ENCODE measurements at places on chromosomes 7 and 10. TPM values are rescaled to one million over a fixed set of nuclear protein-coding genes. Genes with fewer than 3 reads are reported as not detected.
A peak's percentile ranks its signal among the peaks of the same experiment; 100 is the strongest.

MRLN gene
- total RNA-seq = not detected

CHAT gene
- not detected for total RNA-seq

- no peaks in the 10 kb centered on the region for H3K27me3 ChIP-seq
- H3K4me3 ChIP-seq = no peak overlapping the region
- peaks cover 8% of the 10 kb centered on the region for H3K36me3 ChIP-seq
Measured at GRCh38 chr10:33293076-33293475, 41.4 kb downstream of the NRP1 start.

GRCh38 chr7:2953588-2954407, 89.9 kb downstream of the CARD11 start:
- no peak for DNase-seq
- no peak overlapping the region for H3K4me3 ChIP-seq
- peaks cover 6% of the 10 kb centered on the region for H3K4me1 ChIP-seq
- no peak overlapping the region for H3K27ac ChIP-seq

HYAL4 gene
- total RNA-seq = not detected

OR6B1 gene
- not detected for total RNA-seq

GRCh38 chr7:11486271-11486670, 345.7 kb downstream of the THSD7A start:
- H3K36me3 ChIP-seq = no peaks in the 10 kb centered on the region
- no peak overlapping the region for H3K4me3 ChIP-seq
- no peak overlapping the region for H3K27ac ChIP-seq
- H3K4me1 ChIP-seq = no peaks in the 10 kb centered on the region

PON1 gene
- total RNA-seq = 2.1 TPM

GPC2 gene
- total RNA-seq = 1.9 TPM

IDI2 gene
- not detected for total RNA-seq

- H3K27ac ChIP-seq = no peak overlapping the region
- no peak overlapping the region for H3K4me3 ChIP-seq
- no peaks in the 10 kb centered on the region for H3K27me3 ChIP-seq
- H3K4me1 ChIP-seq = no peaks in the 10 kb centered on the region
- no peaks in the 10 kb centered on the region for H3K36me3 ChIP-seq
- DNase-seq = peak; percentile 41
Measured at GRCh38 chr7:1940402-1940786, 270.3 kb downstream of the ELFN1 start.

TRIM50 gene
- total RNA-seq = 0.89 TPM

DNA sequence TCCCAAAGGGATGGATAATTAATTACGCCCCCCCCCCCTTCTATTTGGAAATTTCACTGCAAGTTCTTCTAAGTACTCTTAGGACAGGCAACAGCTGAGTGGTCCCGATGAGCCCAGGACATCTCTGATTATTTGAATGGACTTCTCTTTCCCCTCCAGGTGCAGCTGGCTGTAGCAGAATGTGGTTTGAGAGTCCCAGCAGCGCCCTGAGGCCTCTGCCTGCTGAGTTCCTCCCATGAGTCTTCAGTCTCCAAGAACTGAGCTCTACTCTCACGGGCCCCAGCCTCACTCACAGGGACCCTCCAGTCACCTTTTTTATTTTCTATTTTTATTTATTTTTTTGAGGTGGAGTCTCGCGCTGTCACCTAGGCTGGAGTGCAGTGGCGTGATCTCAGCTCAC, 63.6 kb upstream of the SFMBT2 start:
- H3K36me3 ChIP-seq = no peaks in the 10 kb centered on the region
- H3K27ac ChIP-seq = no peak overlapping the region
- no peak overlapping the region for H3K4me3 ChIP-seq
- peaks cover 25% of the 10 kb centered on the region for H3K4me1 ChIP-seq
- no peaks in the 10 kb centered on the region for H3K27me3 ChIP-seq

DNA sequence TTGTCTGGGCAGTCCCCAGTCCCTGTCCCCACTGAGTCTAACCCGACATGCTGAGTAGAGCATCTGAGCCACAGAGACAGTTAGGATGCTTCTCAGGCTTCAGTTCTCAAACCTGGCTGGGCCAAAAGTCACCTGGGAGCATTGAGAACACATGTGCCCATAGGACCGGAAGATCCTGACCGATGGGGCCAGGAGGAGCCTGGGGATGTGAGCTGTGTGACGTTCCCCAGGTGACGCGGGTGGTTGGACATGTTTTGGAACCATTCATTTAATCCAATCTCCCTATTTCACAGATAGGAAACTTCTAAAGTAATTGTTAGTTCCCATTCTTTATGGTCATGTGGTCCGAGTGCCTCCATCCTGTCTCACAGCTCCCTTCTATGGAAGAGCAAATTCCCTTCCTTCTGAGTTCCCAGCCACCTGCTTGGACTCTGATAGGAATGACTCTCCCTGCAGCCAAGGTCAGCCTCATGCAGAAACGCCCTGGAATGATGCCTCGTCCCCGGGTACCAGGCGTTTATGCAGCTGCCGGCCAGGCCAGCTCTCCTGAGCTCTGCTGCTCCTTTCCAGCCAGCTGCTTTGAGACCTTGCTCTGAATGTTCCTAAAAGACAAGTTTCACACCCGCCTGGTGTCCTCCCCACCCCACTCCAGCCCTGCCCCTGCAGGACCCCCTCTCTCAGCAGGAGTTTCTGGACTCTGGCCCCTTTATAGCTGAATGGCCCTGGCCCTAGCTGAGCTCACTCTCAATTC, 166.5 kb upstream of the RHEB start:
- peak; percentile 67 for DNase-seq
- H3K27me3 ChIP-seq = no peaks in the 10 kb centered on the region
- H3K4me1 ChIP-seq = peaks cover 23% of the 10 kb centered on the region

- no peaks in the 10 kb centered on the region for H3K27me3 ChIP-seq
- no peaks in the 10 kb centered on the region for H3K36me3 ChIP-seq
- no peak overlapping the region for H3K27ac ChIP-seq
- no peak for DNase-seq
- no peaks in the 10 kb centered on the region for H3K4me1 ChIP-seq
- no peak overlapping the region for H3K4me3 ChIP-seq
Measured at GRCh38 chr7:121402701-121403100, 6.6 kb upstream of the FAM3C start.

- H3K27me3 ChIP-seq = no peaks in the 10 kb centered on the region
- H3K27ac ChIP-seq = no peak overlapping the region
- no peaks in the 10 kb centered on the region for H3K36me3 ChIP-seq
- no peaks in the 10 kb centered on the region for H3K4me1 ChIP-seq
Measured at GRCh38 chr10:118173296-118173695, 126.6 kb upstream of the RAB11FIP2 start.

NEUROG3 gene
- not detected for total RNA-seq

CYP3A7 gene
- 0.27 TPM for total RNA-seq

DNA sequence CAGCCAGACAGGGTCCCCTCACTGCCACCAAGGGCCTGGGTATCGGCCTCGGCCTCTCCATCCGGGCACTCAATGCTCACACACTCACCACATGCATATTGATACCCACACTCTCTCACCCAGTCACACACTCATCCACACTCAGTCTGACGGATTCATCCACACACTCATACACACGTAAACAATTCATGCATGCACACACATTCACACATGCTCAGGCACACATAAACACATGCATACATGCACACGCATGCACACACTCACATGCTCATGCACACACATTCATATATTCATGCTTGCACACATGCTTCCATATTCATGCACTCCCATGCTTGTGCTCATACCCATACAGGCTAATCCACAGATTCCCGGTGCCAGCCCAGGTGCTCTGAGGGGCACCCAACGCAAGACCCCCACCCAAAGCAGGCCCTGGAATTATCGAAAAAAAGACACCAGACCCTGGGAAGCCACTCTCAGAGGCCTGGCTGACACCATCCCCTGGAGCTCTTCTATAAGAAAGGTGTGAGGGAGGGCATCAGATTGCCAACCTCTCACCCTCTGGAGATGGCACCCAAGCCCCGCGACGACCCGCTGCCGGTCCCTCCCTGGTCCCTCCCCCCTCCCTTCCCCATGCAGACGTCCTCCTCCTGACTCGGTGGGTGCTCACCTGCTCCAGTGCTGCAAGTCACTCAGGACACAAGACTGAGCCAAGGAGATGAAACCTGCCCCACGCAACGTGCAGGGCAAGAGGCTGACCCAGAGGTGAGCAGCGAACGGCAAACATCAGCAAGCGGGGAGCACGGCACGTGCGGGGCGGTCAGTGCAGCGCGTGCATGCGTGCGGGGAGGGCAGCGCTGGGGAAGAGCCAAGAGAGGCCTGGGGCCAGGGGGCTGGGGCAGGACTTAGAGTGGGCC, 15.2 kb downstream of the STK32C start:
- no peaks in the 10 kb centered on the region for H3K4me1 ChIP-seq
- no peak for DNase-seq
- no peaks in the 10 kb centered on the region for H3K36me3 ChIP-seq
- no peak overlapping the region for H3K27ac ChIP-seq
- H3K27me3 ChIP-seq = no peaks in the 10 kb centered on the region

UCN3 gene
- not detected for total RNA-seq

GRCh38 chr7:157438121-157439025, 101.6 kb downstream of the DNAJB6 start:
- H3K4me1 ChIP-seq = peaks cover 3% of the 10 kb centered on the region
- no peak for DNase-seq
- no peaks in the 10 kb centered on the region for H3K36me3 ChIP-seq
- no peak overlapping the region for H3K27ac ChIP-seq
- H3K4me3 ChIP-seq = no peak overlapping the region
- no peaks in the 10 kb centered on the region for H3K27me3 ChIP-seq

- no peaks in the 10 kb centered on the region for H3K36me3 ChIP-seq
- H3K4me3 ChIP-seq = no peak overlapping the region
- H3K4me1 ChIP-seq = no peaks in the 10 kb centered on the region
- H3K27me3 ChIP-seq = no peaks in the 10 kb centered on the region
- peak; percentile 65 for DNase-seq
- no peak overlapping the region for H3K27ac ChIP-seq
Measured at GRCh38 chr10:131444862-131445461, 133.4 kb upstream of the TCERG1L start.

DNA sequence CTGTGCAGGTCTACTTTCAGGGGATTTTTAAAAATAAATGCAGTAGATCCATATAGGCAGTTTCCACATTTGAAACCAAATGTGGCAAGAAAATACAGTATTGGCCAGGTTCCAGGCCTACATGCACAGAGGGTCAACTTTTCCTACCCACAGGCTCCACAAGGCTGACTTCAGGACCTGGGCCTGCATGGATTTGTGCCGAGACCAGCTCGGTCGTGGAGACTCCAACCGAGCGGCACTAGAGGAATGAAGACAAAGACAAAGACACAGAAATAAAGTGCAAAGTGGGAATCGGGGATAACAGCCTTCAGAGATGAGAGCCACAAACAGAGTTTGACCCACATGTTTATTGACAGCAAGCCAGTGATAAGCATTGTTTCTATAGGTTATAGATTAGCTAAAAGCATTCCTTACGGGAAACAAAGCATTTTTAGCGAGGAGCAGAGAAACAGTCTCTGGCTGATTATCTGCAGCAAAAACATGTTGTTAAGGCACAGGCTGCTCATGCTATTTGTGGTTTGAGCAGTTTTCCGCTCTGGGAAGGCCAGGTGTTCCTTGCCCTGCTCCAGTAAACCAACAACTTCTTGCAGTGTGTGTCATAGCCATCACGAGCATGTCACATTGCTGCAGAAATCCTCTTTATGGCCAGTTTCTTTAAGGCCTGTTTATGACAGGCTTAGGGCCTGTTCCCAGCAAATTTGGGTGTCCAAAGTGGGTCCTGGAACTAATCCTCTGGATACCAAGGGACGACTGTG, 52.6 kb downstream of the ZNF37A start:
- no peak overlapping the region for H3K4me3 ChIP-seq
- DNase-seq = no peak
- H3K4me1 ChIP-seq = no peaks in the 10 kb centered on the region
- H3K27me3 ChIP-seq = no peaks in the 10 kb centered on the region

GHRHR gene
- total RNA-seq = not detected

GRCh38 chr10:106711313-106711906, 453.1 kb downstream of the SORCS1 start:
- H3K27me3 ChIP-seq = no peaks in the 10 kb centered on the region
- H3K27ac ChIP-seq = no peak overlapping the region
- peak; percentile 28 for DNase-seq
